ENCODE measurements at places on chromosomes 3 and 15. TPM values are rescaled to one million over a fixed set of nuclear protein-coding genes. Genes with fewer than 3 reads are reported as not detected.

SEMA3F gene
- total RNA-seq: 20.9 TPM

TIGIT gene
- not detected for total RNA-seq

LSAMP gene
- total RNA-seq: 0.11 TPM

HAPLN3 gene
- total RNA-seq: 25.3 TPM

H1-8 gene
- total RNA-seq: not detected

RFX7 gene
- 12.1 TPM for total RNA-seq

Measured in A549 treated with AZD2906 at 1 μM for 4 hours (cell line).